Colonic mucosa (tissue), 4 donors: ENCODE measurements at places on chromosomes 3 and 15.

DNA sequence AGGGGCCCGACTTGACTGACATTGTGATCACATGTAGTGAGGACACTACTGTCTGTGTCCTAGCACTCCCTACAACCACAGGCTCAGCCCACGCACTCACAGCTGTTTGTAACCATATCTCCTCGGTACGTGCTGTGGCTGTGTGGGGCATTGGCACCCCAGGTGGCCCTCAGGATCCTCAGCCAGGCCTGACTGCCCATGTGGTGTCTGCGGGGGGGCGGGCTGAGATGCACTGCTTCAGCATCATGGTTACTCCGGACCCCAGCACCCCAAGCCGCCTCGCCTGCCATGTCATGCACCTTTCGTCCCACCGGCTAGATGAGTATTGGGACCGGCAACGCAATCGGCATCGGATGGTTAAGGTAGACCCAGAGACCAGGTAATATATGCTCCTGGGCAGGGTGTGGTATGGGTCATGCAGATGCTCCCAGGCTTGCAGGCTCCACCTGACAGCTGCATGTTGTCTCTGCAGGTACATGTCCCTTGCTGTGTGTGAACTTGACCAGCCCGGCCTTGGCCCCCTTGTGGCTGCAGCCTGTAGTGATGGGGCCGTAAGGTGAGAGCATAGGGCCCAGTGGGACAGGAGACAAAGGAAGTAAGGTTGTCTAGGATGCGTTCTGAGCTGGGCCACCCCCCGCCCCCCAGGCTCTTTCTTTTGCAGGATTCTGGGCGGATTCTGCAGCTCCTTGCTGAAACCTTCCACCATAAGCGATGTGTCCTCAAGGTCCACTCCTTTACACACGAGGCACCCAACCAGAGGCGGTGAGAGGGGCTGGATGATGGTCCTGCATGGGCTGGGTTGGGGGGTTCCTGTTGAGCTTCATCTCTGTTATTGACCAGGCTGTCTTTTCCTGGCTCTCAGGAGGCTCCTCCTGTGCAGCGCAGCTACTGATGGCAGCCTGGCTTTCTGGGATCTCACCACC lies 4.4 kb downstream of the DALRD3 start:
- DNase-seq: peak; percentile 61

GRCh38 chr3:184725176-184725719 lies 13.4 kb upstream of the MAGEF1 start:
- no peak for DNase-seq

DNA sequence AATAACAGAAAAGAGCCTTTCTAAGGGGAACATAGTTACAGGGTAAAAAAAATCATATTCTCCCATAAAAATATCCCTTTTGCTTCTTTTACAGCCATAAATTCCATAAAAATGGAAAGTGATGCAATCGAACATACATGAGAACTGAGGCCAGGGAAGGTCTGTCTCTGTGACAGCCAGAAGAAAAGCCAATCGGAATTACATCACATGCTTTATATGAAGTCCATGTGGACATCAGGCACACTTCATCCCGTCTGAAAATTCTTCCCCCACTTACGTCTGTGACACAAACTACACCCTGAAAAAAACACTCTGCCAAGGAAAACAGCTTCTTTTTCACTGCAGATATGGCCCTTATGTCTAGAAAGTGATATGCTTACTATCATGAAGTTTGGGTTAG lies 323.5 kb downstream of the ERC2 start:
- no peak for DNase-seq

DNA sequence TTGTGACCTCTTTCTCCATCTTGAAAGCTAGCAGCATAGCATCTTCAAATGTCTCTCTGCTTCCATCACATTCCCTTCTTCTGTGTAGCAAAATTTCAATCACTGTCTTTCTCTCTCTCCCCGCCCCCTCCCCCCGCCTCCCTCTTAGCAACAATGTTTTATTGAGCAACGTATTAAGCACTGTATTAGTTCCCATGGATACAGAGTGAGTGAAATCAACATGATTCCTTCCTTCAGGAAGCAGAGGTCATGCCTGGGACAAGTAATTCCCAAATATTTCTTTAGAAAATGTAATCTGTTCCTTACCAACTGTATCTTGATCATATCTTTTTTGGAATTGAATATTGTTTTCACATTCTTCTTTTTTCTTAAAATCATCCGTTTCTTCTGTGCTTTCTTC lies 373.7 kb upstream of the NECTIN3 start:
- no peak for DNase-seq

DNA sequence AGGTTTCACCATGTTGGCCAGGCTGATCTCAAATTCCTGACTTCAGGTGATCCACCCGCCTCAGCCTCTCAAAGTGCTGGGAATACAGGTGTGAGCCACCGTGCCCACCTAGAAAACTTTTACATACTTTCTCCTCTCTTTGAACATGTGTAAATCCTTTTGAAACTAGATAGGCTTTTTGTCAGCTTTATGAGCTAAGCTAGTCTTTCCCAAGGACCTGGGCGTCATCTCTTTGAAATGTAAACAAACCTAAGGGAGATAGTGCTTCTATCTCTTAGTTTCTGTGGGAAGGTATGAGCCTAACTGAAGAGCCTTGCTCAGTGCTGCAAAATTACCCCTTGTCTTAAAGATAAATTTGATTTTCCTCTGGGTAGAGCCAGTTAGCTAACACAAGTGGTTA lies 4.8 kb downstream of the CX3CR1 start:
- no peak for DNase-seq

GRCh38 chr15:49423021-49423420 lies at the start of gene FGF7:
TSS of gene FGF7 (plus strand) at chr15:49423242. CDS start at chr15:49424298, 1,056 bp downstream.
- no peak for DNase-seq

DNA sequence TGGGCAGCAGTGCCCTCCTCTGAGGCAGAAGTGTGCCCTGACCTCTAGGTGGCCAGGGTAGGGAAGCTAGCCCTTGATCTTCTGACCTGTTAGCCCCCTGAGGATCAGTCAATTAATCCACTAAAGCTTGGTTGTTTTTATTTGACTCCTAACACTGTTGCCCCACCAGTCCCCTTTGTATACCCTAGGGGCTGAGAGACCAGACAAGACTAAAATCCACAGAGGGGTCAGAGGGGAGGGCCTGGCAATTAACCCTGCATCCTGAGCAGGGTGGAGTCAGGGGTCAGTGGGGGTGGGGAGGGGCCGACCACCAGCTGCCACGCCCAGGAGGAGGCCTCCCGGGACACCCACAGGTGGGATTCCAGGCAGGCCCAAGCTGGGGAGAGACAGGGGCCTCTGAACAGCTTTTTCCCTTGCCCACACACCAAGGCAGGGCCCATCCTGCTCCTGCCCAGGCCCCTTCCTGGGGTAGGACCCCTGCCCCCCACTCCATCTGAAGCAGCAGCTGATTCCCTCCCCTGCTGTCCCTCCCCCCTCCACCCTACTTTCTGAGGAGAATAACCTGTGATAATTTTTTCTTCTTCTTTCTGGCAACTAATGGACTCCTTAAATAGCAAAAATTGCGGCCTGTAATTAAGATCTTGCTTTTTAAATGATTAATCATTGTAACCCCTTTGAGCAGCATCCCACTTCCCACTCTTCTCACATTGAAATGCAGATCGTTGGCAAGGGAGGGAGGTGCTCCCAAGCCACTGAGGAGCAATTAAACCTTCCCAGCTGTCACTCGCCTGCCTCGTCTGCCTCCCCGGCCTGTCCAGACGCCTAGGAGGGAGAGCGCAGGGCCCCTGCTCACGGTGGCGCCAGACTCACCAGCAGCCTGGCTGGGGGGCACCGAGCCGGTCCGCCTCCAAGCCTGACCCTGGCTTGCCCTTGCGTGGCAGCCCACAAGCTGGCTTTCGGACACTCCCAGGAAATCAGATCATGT lies 51.9 kb downstream of the RHCG start:
- no peak for DNase-seq

GRCh38 chr3:140530131-140530530 lies 147.7 kb upstream of the TRIM42 start:
- no peak for DNase-seq

GRCh38 chr3:25910997-25911396 lies 121.1 kb downstream of the OXSM start:
- peak; percentile 41 for DNase-seq

- DNase-seq: no peak
These were observed 303.4 kb upstream of the DNAJC19 start for GRCh38 chr3:181292984-181293383.

DNA sequence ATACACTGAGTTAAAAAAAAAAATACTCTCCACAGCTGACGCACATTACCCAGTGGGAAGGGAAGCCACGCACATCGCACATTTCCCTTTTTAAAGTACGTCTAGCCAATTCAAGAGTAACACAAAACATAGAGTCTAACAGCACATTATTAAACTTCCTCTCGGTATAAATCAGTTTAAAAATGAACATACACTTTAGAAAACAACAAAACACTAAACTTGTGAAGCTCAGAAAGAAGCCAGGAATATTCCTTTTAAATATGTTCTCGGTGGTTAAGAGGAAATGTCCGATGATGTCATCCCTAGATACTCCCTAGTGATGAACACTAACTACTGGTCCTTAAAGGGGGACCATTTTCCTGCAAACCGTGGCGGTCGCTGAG lies 721 bp downstream of the MYEF2 start:
- no peak for DNase-seq

DNA sequence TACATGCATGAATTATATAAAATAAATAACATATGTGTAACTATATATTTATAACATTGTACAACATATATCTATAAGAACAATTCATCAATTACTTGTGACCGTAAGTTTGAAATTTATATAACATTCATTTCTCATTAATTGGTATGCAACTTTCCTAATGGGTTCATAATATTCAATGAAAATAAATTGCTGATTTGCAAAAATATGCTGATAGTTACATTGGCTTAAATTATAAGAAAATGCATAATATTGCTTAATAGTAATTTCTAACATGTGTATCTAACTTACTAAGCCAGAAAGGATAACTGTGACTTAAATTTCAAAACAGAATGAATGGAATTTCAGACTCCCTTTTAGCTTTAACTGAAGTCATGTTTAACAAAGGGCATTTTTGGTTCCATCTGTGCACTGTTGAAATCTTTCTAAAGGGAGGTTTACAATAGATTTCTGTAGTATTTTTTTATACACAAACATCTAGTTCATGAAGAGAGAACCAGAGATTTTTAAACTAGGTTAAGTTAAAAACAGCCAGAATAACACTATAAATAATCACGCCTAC lies 310.9 kb downstream of the TBC1D5 start:
- no peak for DNase-seq

- DNase-seq: no peak
These were observed 15.1 kb upstream of the ARHGAP31 start for GRCh38 chr3:119279101-119279554.

GRCh38 chr3:48820612-48821324 lies 26.9 kb downstream of the PRKAR2A start:
- no peak for DNase-seq

- no peak for DNase-seq
These were observed 45.0 kb upstream of the PRICKLE2 start for GRCh38 chr3:64270142-64270865.

DNA sequence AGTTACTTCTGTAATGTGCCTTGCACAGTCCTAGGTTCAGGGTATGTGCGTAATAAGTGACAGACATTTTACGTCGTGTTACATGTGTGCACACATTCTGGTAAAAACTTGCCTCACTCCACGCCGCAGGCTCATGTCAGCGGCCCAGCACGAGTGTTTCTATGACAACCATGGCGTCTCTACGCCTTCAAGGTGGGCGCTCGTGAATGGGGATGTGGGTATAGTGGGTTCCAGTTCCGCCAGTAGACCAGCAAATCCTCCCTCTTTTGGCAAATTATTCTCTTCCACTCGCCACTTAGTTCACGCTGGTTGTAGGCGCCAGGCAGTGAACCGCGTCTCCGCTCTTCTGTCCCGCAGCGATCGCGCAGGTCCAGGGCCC lies 40.3 kb downstream of the CHST14 start:
- DNase-seq: peak; percentile 21

DNA sequence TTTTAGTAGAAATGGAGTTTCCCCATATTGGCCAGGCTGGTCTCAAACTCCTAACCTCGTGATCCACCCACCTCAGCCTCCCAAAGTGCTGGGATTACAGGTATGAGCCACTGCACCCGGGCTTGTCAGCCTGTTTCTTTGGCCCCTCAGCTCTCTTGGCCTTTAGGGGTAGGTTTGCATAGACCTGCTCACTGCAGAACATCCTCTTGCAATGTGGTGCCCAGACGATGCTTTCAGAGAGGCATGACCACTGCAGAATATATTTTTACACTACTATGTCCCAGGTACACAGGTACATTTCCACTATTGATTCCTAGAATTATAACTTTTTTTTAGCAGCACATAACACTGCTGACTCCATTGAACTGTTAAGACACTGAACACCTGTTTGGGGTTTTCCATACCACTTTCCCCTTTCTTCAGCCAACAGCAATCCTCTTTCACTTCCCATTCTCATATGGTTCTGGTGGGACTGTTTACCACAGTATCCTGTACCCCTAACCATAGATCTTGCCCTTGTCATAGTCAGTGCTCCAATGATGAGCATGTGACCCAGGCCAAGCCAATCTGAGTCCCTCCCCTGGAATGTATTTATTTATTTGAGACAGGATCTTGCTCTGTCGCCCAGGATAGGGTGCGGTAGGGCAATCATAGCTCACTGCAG lies 21.1 kb downstream of the CCDC32 start:
- DNase-seq: no peak

DNA sequence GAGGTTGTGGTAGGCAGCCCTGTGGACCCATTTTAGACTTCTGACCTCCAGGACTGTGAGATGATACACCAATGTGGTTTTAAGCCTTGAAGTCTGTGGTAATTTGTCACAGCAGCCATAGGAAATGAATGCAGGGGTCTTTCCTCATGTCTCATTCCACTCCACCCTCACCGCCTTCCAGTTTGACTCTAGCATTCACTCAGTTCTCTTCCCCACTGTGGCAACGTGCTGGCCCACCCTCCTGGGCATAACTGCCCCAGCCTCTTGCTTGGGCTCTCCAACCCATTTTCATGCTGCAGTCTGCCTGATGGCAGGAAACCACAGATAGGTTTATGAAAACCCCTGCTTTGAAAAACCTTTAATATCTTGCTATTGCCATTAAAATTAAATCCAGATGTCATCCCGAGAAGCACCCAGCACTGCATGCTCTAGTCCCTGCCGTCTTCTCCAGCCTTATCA lies 7.3 kb upstream of the TRNT1 start:
- no peak for DNase-seq
